NCI-H1105 (cell line): ENCODE measurements at places on chromosomes 16 and 17.

- no peak for DNase-seq
Observed at GRCh38 chr17:19271780-19272357, 34.7 kb downstream of the EPN2 start.

- DNase-seq = no peak
Observed at GRCh38 chr17:80996422-80997305, 5.0 kb downstream of the CHMP6 start.

DNA sequence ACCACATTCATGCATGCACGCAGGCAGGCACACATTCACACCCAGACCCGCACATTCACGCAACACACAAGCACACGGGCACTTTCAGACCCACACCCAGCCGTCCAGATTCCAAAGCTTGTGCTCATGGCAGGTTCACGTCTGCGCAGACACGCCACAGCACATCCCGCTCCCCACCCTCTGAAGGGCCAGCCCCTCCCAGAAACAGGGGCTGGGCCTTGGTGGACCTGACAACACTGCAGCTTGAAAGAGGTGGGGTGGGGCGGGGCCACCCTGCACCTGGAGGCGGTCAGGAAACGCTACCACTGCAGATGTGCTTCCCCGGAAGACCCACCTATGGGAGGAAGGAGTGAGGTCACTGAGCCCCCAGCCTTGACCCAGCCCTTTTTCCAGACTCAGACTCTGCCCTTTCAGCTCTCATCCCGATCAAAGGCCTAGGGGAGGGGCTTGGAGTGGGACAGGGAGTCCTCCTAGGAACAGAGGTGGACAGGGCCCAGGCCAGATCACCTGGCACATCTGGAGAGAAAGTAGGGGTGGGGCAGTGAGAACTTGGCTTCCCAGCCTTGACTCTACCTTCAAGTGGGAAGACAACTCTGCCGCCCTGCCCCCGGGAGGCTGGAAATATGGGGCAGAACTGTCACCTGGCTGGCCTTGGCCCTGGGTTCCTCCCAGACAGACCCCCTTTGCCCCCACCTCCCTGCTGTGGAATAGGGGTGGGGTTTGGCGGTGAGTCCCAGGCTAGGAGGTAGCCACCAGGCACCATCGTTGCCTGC lies 11.0 kb downstream of the P3H4 start:
- no peak for DNase-seq

- DNase-seq = no peak
Observed at GRCh38 chr17:28199728-28200127, 119.3 kb upstream of the TMEM97 start.

DNA sequence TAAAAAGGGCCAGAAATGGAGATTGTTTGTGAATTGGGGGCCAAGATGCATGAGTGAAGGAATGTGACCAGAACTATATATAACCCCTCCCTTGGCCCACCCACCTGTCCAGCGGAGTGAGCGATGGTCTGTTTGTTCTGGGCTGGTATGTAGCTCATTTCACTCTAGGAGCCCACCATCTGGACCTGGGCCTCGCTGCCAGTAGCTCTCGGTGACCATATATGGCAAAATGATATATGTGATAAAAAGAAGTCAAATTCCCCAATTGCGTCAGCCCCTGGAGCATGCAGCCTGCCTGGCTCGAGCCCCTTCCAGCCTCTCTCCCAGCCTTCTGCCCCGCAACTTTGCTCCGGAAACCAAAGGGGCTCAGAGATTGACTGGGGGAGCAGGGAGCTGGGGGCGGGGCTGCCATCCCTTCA lies 47.3 kb downstream of the CCDC42 start:
- DNase-seq = no peak

DNA sequence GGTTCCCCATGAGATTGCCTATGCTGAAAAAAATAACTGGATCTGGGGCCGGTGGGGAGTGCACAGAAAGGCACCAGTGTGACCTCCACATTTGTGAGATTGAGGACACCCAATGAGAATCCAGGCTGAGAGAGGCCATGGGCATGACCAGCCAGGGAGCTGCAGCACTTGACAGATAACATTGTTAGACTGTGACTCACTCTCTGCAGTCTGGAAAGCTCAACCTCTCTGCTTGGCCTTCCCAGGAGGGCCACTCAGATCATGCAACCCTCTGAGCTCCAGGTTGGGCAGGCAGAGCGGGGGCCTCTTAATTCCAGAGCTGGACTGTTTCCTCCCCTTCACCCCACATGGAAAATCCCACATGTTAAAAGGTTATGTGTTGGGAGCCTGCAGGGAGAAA lies 30.1 kb downstream of the FZD2 start:
- no peak for DNase-seq
